PC-3 (cell line): ENCODE measurements at places on chromosomes 6 and 20.

DNA sequence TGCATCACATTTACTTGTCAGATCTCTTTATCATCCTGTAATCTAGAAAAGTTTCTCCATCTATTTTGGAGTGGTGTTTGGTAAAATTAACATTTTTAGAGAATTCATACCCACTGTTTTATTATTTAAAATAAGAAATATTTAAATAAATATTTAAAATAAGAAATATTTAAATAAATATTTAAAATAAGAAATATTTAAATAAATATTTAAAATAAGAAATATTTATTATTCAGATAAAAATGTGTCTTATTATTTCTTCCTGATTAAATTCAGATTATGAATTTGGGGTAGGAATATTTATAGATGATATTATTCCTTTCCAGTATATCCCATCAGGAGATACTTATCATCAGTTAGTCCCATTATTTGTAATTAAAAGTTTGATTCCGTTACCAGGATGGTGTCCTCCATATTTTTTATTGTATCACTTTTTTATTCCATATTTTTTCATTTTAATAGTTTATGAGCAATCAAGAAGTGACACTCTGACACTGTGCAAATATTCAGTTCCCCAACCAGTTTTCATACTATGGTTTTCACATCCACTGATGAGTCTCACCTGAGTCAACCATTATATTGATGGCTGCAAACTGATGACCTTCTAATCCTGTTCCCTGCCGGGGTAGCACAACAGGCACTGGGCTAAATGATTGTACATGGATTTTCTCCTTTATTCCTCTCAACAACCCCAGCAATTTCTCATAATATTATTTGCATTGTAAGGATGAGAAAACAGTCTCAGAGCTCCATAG is 1023.0 kb downstream of the KIF16B start:
- DNase-seq = peak; percentile 70

GRCh38 chr6:132713352-132714134 is at the start of gene VNN1:
Gene VNN1 (minus strand): TSS chr6:132714055. CDS start chr6:132714035, 20 bp downstream.
- DNase-seq = no peak

GRCh38 chr6:41331401-41332150 is 3.8 kb upstream of the NCR2 start:
- no peak for DNase-seq

GRCh38 chr20:58976061-58976730 is 4.9 kb upstream of the NELFCD start:
- DNase-seq = no peak

GRCh38 chr6:79461205-79461604 is 76.0 kb downstream of the LCA5 start:
- DNase-seq = peak; percentile 49

GRCh38 chr6:30682143-30683117 is 4.0 kb downstream of the PPP1R18 start:
- DNase-seq = peak; percentile 84

DNA sequence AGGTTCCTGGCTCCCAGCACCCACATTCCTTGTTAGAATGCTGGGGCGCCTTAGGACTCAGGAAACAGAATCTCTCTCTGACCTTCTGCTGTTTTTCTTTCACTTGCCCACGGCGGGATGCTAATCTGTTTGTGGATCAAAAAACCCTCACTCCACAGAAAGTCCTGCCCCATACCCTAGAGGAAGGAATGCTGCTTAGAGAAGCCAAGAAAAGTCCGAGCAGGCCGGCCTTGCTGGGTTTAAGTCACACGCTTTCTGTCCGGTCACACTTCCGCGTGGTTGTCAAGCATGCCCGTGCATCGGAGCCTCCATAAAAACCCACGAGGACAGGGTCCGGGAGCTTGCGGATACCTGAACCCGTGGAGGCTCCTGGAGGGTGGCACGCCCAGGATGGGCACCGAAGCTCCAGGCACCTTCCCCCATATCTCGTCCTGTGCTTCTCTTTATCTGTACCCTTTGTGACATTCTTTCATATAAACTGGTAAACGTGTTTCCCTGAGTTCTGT is 223.1 kb downstream of the NRN1 start:
- no peak for DNase-seq

DNA sequence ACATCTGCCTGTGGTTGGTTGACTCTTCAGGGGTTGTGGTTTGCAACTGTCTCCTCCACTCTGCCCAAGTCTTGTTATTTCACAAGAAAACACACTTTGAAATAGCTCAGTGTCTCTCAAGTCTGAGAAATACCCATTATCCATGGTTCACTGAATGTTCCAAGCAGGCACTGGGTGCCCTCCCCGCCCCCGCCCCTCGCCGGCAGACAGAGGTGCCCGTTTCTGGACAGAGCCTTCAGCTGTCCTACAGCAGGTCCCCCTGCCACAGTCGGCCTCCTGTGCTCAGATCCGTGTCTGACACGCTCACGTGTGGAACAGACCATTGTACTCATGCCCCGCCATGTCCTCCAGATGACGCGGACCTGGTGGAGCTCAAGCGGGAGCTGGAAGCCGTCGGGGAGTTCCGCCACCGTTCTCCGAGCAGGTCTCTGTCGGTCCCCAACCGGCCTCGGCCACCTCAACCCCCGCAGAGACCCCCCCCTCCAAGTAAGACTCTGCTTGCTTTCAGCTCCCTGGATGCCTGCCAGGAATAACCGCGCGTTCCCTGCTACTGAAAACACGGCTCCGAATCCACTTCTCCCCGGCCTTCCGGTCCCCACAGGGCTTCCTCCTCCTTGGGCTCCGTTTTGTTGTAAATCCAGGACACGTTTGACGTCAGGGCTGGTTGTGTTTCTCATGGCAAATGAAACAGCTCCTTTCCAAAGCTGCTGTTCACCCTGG is 81.4 kb downstream of the SERAC1 start:
- DNase-seq = no peak

DNA sequence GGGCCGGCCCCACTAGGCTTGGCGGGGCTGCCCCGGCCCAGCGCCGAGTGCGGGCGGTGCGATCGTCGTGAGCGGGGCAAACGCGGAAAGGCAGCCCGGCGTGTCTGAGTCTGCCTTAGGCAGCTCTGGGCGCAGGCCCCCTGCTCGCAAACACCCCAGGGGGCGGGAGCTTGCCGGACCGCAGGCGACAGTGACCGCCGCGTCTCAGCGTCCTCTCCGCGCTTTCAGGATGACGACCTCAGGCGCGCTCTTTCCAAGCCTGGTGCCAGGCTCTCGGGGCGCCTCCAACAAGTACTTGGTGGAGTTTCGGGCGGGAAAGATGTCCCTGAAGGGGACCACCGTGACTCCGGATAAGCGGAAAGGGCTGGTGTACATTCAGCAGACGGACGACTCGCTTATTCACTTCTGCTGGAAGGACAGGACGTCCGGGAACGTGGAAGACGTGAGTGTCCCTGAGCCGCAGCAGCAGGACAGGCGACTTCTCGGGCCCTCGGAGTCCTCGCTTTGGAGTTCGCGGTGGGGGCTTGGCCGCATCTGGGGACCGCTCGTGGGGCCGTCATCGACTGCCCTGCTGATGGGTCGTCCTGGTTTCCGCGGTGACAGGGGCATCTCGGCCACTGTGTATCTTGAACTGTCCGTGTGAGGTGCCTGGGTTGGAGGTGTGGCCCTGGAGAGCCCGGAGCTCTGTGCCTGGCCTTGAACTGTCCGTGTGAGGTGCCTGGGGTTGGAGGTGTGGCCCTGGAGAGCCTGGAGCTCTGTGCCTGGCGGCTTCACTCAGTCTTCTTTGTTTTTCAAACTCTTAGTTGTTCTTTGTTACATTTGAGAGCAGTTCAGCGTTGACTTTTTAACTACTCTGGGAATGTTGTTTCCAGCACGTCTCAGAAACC is 786 bp downstream of the ADRM1 start:
- peak; percentile 25 for DNase-seq

DNA sequence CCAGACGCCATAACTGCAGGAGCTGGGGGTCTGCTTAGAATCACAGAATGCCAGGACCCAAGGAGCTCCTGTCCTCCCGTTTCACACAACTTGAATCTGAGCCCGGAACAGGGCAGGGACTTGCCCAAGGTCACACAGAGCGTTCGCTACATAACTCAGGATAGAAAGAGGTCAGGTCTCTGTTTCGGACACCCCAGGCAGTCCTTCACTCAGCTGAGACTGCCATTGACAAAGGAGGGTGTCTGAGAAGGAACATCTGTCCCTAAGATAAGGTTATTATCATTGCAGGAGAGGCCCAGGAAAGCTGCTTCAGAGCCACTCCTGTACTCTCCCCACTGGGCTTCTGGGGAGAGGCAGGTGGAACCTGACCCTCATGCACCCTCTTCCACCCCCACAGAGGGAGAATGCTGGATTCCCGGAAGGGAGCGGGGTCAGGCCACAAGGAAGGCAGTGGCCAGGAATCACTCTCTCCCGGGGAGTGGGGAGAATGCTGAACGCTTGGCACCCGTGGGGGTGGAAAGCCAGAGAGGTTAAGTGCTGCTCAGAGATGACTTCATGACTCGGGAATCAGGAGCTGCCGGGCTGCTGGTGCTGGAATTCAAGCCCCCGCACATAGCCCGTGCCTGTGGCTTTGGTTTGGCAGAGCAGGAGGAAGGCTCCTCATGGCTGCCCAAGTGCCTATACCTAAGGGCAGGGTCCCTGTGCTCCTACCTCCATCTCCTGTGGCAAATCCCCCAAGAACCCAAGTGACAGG is 10.7 kb downstream of the SDC4 start:
- DNase-seq = peak; percentile 78

- no peak for DNase-seq
Measured at GRCh38 chr6:116518621-116519368, 7.4 kb downstream of the CALHM5 start.

DNA sequence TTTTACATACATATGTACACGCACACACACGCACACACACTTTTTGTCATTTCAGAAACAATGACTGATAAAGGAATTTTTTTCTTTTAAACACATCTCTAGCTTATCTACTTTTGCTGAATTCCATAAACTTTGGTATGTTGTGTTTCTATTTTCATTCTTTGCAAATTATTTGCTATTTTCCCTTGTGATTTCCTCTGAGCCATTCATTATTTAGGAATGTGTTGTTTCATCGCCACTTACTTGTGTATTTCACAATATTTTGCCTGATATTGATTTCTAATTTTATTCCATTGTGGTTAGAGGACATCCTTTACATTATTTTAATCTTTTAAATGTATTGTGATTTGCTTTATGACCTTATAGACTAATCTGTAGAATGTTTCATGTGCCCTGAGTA is 23.6 kb upstream of the OR2J2 start:
- no peak for DNase-seq

DNA sequence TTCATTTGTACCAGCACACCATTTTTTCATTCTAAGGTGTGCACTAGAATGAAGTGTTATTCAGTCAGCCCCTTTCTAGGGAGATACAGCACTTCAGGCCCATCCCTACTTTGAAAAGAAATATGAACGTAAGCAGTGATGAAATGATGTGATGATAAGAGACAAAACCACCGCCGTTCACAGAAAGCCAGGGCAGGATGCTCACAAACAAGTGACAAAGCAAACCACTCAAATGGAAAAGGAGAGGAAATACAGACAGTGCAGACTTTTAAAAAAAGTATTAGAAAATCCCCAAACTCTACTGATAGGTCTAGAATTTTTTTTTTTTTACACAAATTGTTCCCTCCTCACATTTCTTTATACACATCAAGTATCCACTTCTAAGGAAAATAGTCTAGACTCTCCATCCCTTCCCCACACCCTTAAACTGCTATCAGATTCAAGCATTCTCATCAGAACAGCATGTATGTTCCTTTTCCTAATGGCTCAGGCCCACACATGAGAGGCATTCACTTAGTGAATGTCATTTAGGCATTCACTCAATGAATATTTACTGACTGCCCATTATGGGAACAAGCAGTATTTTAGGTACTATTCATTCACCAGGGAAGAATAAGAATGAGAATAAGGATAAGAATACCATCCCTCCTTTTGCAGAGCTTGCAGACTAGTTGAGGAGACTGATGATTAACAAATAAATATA is 243.5 kb downstream of the GMPR start:
- DNase-seq = no peak
